Right forelimb (tissue), 1 donor: ENCODE measurements at places on chromosomes 12 and 14.

GRCh38 chr14:63603749-63604277 lies 37.9 kb downstream of the WDR89 start:
- DNase-seq, result no peak

GRCh38 chr14:39773387-39774126 lies 341.3 kb upstream of the FBXO33 start:
- no peak for DNase-seq

GRCh38 chr12:32820376-32820931 lies 64.8 kb upstream of the YARS2 start:
- DNase-seq, result no peak

- DNase-seq, result no peak
These were observed 483.0 kb upstream of the CCDC196 start for GRCh38 chr14:66003082-66003730.

GRCh38 chr14:60865378-60866127 lies 115.3 kb downstream of the TRMT5 start:
- no peak for DNase-seq

GRCh38 chr12:65607401-65607841 lies 216.9 kb upstream of the HMGA2 start:
- no peak for DNase-seq

- DNase-seq, result no peak
These were observed 653.5 kb downstream of the TRHDE start for GRCh38 chr12:72925716-72926115.

DNA sequence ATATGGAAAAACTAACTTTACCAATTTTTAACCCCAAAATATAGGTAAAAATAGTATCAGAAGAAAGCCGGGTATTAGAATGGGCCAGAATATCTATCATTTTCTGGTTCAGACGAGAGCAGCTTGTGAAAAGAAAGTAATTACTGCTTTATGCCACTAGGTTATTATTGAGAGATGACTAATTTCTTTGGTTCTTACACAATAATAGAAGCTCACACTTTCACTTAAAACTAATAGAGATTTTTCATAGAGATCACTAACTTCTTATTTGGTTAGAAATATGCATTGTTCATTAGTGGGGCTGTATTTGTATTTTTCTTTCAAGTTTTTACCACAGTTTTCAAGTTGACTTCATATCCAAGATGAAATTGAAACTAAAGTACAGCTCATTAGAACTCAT lies 1241.2 kb upstream of the FLRT2 start:
- no peak for DNase-seq

DNA sequence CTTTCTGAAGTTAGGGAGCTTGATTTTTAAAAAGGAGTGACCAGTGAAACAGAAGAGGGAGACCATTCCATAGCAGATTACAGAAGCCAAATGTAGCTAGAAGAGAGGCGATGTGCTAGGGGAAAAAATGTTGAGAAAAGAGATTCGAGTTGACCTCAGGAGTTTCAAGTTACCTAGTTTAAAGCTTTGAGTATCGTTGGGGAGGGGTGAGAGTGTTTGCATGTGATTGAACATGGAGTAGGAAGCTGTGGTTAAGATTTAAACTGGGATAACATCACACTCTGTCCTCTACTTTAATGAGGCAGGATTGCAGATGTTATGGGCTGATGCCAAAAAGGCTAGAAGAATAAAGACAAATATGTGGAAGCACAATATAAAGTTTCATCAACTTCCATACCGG lies 3.7 kb downstream of the LETMD1 start:
- no peak for DNase-seq
